ENCODE measurements at places on chromosomes 5 and 9.

DNA sequence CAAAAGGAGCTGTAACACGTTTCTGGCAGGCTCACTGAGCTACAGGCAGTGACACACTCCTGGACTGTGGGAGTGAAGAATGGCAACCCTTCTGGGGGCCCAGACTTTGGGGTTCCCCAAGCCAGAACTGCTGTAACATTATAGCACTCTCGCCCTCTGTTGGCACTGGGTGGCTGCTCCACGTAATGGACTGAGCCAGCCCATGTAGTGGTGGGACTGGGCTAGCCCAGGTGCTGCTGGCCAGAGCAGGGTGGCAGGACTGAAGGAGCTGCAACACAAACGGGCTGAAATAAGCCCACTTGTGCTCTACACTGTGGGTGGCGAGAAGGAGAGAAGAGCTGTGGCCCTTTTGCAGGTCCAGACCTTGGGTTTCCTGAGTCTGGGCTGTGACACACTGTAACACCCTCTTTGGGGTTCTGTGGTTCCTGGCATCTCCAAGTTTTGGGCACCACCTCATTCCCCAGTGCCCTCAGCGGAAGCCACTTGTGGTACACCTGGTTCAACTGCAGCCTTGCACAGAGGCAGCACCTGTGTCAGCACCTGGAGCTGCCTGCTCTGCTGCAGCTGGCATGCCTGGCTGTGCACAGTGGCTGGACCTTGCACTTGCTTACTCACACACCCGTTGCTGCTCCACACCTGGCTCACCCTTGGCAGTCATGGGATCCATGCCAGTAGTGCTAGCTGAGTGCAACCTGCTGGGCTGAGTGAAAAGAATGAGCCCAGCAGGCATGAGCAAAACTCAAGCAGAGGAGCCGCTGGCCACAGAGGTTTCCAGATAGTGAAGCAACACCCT lies 95.0 kb upstream of the PRR16 start:
- DNase-seq = no peak

- DNase-seq = no peak
Measured at GRCh38 chr9:95250462-95251221, 66.9 kb downstream of the FANCC start.

- no peak for DNase-seq
Measured at GRCh38 chr9:88736136-88736637, 201.2 kb downstream of the NXNL2 start.

- no peak for DNase-seq
Measured at GRCh38 chr5:157463621-157464518, 3.9 kb downstream of the NIPAL4 start.

- DNase-seq = no peak
Measured at GRCh38 chr5:17373406-17373805, 124.6 kb upstream of the TAF11L2 start.

- DNase-seq = no peak
Measured at GRCh38 chr9:13535141-13535540, 255.6 kb upstream of the MPDZ start.

DNA sequence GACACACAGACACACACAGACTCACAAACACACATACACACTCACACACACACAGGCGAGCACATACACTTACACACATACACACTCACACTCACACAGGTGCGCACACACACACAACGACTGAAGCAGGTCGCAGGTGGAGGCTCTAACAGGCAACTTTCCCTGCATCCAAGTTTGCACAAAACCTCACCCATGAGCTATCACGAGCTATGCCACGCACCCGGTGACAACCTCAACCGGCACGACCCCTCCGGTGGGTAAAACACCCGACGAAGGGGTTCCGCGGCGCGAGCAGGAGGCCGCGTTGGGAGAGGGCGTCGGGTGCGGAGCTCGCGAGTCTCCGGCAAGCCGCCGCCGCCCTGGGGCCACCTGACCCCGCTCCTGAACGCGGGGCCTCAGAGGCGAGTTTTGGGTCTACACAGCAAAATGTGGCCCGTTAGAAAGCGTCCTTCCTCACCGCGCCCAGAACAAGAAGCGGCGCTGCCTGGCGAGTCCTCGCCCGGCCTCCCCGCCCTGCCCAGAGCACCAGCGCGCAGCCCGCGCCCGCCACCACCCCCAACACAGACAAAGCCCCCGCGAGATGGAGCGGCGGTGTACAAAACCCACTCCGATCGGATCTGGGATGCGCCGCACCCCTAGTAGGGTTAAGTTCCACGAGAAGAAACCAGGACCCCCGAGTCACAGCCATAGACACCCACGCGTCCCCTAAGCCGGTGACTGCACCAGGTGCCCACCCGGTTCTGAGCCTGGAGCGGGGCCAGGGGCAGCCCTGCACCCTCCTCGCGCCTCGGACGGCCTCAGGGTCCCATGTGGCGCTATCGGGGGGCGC lies 665 bp downstream of the SLC6A3 start:
- DNase-seq = no peak

- DNase-seq = no peak
Measured at GRCh38 chr9:3648266-3648665, 122.5 kb upstream of the RFX3 start.

GRCh38 chr5:108093186-108093585 lies 288.7 kb downstream of the FBXL17 start:
- no peak for DNase-seq

- DNase-seq = no peak
Measured at GRCh38 chr5:134818776-134819175, 27.0 kb upstream of the C5orf24 start.

DNA sequence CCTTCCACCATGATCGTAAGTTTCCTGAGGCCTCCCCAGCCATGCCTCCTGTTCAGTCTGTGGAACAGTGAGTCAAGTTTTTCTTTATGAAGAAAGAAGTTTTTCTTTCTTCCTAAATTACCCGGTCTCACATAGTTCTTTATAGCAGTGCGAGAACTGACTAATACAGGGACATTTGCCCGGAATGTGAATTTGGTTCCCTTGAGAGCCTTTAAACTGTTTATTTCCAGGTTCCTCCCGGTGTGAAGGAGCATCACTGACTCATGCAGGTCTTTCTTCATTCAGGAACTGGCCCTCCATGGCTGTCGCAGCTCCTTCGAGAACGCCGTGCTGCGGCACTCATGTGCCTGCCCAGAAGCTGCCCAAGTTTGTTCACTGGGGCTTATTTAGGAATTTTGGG lies 87.7 kb downstream of the PTCH1 start:
- DNase-seq = no peak

- DNase-seq = no peak
Measured at GRCh38 chr9:88076286-88077070, 61.8 kb downstream of the SPATA31C2 start.

DNA sequence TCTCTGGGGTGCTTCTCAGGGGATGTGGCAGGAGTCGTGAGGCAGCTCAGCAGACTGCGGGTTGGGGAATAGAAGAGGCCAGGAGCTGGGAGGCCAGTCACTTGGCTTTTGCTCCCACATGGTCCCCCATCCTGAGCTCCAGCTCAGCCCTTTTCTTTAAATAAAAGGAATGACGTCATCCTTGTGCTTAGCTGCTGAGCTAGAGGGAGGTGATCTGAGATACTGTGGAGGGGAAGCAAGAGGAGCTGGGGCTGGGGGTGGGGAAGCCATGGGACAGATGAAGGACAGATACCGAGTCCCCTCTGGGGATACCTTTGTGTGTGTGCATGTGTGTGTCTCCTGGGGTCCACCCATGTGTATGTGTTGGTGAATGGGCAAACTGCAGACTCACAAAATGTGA lies 89.0 kb upstream of the ARAP3 start:
- no peak for DNase-seq

- no peak for DNase-seq
Measured at GRCh38 chr9:11973011-11973410, 720.2 kb upstream of the TYRP1 start.

DNA sequence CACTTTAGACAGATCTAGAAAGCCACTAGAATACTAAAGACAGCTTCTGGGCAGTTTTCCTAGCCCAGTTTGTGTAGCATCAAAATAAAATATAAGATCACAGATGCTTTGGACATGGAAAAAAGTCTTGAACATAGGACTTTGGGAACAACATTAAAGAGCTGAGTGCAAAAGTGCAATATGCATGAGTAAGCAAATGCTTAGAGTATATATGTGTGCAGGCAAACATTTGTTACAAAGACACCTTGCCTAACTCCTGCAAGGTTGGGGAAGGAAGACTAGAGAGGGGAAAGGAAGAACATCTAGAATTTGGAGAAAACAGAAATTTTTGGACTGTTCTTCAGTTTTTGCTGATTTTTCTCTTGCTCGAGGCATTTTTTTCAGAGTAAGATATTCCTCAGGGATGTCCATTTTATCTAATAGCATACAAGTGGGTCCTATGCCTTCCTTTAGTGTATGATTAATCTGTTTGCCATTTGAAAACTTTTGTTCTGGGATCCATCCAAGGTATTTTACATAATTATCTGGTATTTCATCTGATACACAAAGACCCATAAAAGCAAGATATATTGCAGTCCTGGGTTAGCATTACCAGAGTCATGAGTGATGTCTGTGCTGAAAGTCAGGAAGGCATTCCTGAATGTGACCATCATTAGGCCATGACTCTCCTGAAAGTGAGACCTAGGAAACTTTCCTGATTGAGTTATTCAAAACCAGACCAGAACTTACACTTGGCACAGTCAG lies 142.0 kb upstream of the RGMB start:
- DNase-seq = no peak

- no peak for DNase-seq
Measured at GRCh38 chr9:98342820-98343210, 87.4 kb upstream of the TBC1D2 start.

DNA sequence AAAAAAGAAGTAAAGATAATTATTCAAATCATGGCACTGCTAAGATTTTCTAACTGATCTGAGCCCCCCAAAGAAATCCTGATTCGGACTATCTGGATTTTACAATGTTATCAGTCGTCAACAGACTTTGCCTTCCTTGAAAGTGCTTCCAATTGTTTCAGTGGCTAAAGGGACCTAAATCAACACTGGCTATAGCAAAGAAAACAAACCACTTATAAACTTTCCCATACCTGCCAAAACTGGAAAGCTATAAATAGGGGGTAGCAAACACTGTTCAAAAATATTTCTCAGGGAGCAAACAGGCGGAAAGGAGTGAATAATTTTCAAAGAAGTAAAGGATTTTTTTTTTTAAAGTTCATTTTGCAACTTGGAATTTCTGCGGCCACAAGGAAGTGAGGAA lies 105.6 kb upstream of the LIFR start:
- DNase-seq = no peak

GRCh38 chr9:96495341-96495740 lies 45.4 kb downstream of the HABP4 start:
- no peak for DNase-seq

DNA sequence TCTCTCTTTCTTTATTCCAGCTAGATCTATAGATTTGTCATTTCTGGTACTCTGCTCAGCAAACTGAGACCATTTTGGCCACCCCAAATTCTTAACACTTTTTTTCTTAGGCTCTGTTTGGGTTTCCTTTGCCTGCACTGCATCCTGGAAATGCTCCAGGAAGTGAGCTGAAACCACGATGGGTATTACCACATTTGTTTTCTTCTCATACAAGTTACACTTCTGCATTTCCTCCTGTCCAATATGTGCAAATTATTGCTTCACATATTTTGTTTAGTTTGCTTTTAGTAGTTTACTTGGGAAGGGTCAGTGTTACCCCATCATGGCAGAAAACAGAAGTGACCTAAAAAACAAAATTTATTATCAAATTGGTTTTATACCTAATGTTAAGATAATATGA lies 498.6 kb upstream of the GRIN3A start:
- DNase-seq = no peak

DNA sequence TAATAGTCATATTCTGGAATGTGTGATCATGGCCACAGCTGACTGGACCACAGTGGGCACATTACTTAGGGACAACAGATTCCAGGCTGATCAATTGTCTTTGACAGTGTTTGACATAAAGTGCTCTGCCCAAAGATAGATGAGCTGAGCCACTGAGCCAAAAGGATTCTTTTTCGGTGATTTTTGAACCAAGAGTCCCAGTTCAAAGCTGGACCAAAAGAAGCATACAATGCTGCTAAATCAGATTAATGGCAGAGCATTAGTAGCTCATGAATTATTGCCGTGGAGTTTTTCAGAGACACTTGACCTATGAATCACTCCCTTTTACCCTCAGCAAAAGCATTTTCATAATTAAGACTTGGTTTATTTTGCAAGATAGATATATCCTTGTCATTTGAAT lies 160.6 kb downstream of the IZUMO3 start:
- DNase-seq = no peak

- DNase-seq = no peak
Measured at GRCh38 chr5:79746642-79747569, 57.3 kb downstream of the CMYA5 start.

GRCh38 chr5:43051684-43052083 lies 11.6 kb upstream of the ANXA2R start:
- DNase-seq = no peak

DNA sequence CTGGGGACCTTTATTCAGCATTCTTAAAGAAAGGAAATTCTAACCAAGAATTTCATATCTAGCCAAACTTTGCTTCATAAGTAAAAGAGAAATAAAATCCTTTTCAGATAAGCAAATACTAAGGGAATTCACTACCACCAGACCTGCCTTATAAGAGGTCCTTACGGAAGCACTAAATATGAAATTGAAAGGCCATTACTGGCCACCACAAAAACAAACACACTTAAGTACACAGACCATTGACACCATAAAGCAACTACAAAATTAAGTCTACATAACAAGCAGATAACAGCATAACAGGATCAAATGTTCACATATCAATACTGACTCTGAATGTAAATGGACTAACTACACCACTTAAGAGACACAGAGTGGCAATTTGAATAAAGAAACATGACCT lies 361.4 kb upstream of the POU5F2 start:
- DNase-seq = no peak

- no peak for DNase-seq
Measured at GRCh38 chr9:128689293-128689774, 312 bp downstream of the SET start.

DNA sequence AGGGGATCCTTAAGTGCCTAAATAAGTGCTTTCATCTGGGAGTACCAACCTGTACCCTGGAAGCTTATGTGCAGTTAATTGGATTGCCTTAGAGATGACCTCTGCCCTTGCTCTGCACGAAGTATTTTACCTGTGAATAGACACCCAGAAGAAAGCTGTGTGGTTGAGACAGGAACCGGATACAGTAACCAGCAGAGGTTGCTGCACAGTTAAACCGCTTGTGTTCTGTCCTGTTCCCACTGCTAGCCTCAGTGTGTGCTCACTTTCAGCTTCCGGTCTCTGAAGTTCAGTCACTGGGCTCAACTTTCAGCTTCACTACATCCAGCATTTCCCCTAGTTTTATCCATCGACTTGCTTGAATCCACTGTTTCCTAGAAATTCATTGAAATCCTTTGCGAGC lies 185.3 kb downstream of the FAM170A start:
- no peak for DNase-seq

DNA sequence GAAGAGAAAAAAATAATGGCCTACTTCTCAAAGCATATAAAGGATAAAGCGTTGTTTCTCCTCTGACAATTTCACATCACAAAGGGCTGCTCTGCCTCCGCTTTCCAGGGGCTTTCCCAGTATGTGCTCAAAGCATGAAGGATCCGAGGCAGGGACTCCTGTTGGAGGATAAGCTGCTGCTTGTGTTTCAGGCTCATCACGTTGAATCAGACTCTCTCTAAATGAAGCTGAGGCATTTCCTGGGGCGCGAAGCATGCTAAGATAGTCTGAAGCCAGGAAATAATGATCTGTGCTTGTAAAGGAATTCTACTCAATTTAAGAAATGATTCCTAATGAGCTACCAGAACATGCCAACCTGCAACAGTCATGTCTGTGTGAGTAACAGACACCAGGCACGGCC lies 97.5 kb downstream of the MARCHF11 start:
- no peak for DNase-seq

GRCh38 chr5:4191041-4191440 lies 595.4 kb downstream of the IRX1 start:
- no peak for DNase-seq

Data from CD4-positive, alpha-beta T cell treated with Interferon gamma for 1 hour (primary cell).